ENCODE measurements at places on chromosomes 12 and 14. TPM values are rescaled to one million over a fixed set of nuclear protein-coding genes. Genes with fewer than 3 reads are reported as not detected.

Gene LRFN5
- polyA plus RNA-seq, result 1.8 TPM

Gene SERPINA10
- polyA plus RNA-seq, result 4.5 TPM

Gene C14orf180
- 4.5 TPM for polyA plus RNA-seq

Gene RERG
- polyA plus RNA-seq, result 3.4 TPM

Gene OR4E2
- polyA plus RNA-seq, result not detected

Gene ARPC3
- 442 TPM for polyA plus RNA-seq

Gene MANSC1
- polyA plus RNA-seq, result 15.4 TPM
